ENCODE measurements at places on chromosomes 7 and 10. TPM values are rescaled to one million over a fixed set of nuclear protein-coding genes. Genes with fewer than 3 reads are reported as not detected.

The FFAR4 gene
- total RNA-seq = not detected

The MYL10 gene
- not detected for total RNA-seq

The HOXA11 gene
- total RNA-seq = 0.07 TPM

The SFR1 gene
- 16.5 TPM for total RNA-seq

The MARVELD1 gene
- total RNA-seq = 58.6 TPM

The SLC25A13 gene
- total RNA-seq = 28.3 TPM

The TTYH3 gene
- total RNA-seq = 33.6 TPM

The TET1 gene
- 0.51 TPM for total RNA-seq

The NPC1L1 gene
- total RNA-seq = not detected

The PARG gene
- 24.2 TPM for total RNA-seq

The GJD4 gene
- total RNA-seq = not detected

The TMEM184A gene
- total RNA-seq = 1.1 TPM

The PNLIPRP1 gene
- total RNA-seq = not detected

The PTF1A gene
- not detected for total RNA-seq

The MRC1 gene
- not detected for total RNA-seq

The PILRA gene
- 0.25 TPM for total RNA-seq

The GPR26 gene
- not detected for total RNA-seq

The KAZALD1 gene
- total RNA-seq = 0.32 TPM

The HACD1 gene
- total RNA-seq = 22.1 TPM

The AKR1B15 gene
- not detected for total RNA-seq

The POLR2J3 gene
- 30.0 TPM for total RNA-seq

The CNTNAP2 gene
- total RNA-seq = 0.17 TPM

The LUC7L2 gene
- total RNA-seq = 67.2 TPM

The TRIL gene
- not detected for total RNA-seq

The CTTNBP2 gene
- total RNA-seq = 0.14 TPM

The ASNS gene
- 69.1 TPM for total RNA-seq

The SFTPA1 gene
- total RNA-seq = not detected

The VSTM4 gene
- not detected for total RNA-seq

The PRSS37 gene
- not detected for total RNA-seq

The RBM48 gene
- total RNA-seq = 7.6 TPM

The ANKIB1 gene
- total RNA-seq = 34.7 TPM

The FBXO24 gene
- total RNA-seq = 0.27 TPM

The GSTO2 gene
- 55.8 TPM for total RNA-seq

The TAC1 gene
- not detected for total RNA-seq

The COL28A1 gene
- not detected for total RNA-seq

The FGL2 gene
- not detected for total RNA-seq

The WDFY4 gene
- not detected for total RNA-seq
